ENCODE measurements at places on chromosomes 6 and 20.

- no peak for DNase-seq
Measured at GRCh38 chr20:49276961-49277785, 684 bp downstream of the ZNFX1 start.

DNA sequence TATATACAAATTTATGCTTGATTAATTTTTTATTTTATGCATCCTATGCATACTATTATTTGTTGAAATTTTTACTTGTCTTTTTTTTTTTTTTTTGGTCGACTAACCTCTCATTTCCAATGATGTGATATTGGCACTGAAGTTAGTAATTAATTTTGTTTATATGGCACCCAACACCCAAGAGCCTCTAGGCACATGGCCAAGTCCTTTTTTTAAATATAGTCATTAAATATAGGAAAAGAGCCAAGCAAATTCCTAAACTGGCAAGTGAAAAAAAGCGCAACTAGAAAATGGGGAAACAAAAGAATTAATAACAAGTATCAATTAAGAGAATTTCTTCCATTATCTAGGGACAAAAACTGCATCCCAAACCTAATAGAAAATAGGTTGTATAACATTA is 85.5 kb upstream of the HS3ST5 start:
- DNase-seq: no peak

GRCh38 chr6:125750692-125751333 is 1.4 kb downstream of the HEY2 start:
- DNase-seq: no peak

GRCh38 chr20:60817891-60818290 is 434.2 kb upstream of the CDH4 start:
- DNase-seq: no peak
